Left renal pelvis (tissue), 4 donors: ENCODE measurements at places on chromosomes 2 and 18. TPM values are rescaled to one million over a fixed set of nuclear protein-coding genes. Genes with fewer than 3 reads are reported as not detected.

GRCh38 chr2:38159191-38159590 lies 83.2 kb upstream of the CYP1B1 start:
- no peak for DNase-seq

DNA sequence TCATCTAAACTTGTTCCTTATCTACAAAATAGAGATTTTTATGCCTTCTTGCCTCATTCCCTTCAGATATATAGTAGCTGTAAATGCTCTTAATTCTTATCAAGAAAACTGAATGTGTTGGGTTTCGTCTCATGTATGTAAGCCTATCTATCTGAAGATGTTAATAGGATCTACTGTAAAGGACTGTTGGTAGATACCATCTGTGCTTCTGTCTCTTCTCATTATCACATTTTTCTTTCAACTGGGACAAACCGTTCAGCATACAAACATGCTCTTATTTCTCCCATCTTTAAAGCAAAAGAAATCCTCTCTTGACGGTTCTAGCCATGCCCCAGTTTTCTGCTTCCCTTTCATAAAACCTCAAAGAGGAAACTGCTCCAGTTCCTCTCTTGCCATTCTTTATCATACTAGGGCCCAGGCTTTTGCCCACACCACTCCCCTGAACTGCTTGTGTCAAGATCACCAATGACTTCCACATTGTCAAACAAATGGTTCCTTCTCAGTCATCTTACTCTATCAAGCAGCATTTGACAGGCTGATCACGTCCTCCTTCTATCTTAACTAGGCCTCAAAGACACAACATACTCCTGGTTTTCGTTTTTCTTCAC lies 88.7 kb downstream of the ARHGEF33 start:
- no peak for DNase-seq

DNA sequence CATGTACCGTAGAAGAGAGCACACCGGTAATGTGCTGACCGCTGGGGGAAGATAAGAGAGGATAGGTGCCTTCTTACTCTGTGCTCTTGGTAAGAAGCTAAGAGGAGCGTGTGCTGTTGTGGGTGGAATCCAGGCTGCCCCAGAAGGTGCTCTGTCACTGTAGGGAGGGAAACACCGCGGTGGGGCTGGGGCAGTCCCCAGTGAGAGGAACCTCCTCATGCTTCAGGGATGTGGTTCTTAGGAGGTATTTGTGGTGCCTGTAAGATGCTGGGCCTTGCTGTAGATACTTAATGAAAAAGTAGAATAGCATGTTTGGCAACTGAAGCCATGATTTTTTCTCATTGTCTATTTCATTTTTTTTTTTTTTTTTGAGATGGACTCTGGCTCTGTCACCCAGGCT lies 1.1 kb downstream of the COLEC11 start:
- DNase-seq = no peak

GRCh38 chr2:72974436-72974754 lies 57.1 kb downstream of the EMX1 start:
- no peak for DNase-seq

DNA sequence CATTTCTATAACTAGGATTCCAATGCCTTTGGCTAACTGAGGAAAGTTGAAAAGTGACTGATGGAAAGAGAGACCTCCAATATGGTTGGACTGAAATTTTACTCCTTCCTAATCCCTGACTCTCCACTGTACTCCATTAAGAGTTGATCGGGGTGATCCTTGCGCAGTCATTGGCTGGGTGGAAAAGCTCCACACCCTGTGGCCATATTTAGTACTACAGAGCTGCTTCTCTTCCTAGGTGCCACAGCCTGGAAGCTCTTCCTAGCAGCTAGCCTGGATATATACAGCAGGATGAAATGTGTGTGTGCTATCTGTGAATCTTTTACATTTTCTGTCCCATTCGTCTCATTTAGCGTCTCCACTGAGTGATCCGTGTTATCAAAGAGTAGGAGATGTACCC lies 71.2 kb downstream of the MEP1B start:
- DNase-seq = no peak

The GKN1 gene
- polyA plus RNA-seq = not detected

The DHRS9 gene
- 0.89 TPM for polyA plus RNA-seq
